ENCODE measurements at places on chromosomes 11 and 22.

GRCh38 chr11:77174559-77174958, 46.5 kb downstream of the MYO7A start:
- DNase-seq, result no peak

DNA sequence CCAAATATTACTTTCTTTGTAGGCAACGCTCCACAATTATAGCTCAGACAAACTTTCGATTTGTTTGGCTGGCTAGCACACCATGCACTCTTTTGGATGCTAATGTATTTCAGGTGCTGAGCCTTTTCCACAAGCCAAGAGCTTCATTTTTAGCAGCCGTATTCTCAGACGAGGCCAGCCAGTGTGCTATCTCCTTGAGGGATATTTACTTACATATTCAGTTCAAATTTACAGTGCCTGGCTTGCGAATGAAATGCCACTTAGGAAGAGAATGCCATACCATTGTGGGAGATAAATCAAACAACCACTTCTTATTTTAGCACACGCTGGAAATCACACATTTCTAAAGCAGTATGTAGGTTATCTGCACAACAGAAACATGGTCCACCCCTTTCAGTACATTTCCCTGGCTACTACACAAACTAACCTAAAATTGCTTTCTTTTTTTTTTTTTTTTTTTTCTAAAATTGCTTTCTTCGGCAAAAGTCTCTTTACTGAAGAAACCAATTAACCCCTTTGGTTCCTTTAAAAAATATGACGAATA, 236.9 kb downstream of the CADM1 start:
- no peak for DNase-seq

GRCh38 chr11:106092446-106092845, 15.0 kb downstream of the AASDHPPT start:
- no peak for DNase-seq

DNA sequence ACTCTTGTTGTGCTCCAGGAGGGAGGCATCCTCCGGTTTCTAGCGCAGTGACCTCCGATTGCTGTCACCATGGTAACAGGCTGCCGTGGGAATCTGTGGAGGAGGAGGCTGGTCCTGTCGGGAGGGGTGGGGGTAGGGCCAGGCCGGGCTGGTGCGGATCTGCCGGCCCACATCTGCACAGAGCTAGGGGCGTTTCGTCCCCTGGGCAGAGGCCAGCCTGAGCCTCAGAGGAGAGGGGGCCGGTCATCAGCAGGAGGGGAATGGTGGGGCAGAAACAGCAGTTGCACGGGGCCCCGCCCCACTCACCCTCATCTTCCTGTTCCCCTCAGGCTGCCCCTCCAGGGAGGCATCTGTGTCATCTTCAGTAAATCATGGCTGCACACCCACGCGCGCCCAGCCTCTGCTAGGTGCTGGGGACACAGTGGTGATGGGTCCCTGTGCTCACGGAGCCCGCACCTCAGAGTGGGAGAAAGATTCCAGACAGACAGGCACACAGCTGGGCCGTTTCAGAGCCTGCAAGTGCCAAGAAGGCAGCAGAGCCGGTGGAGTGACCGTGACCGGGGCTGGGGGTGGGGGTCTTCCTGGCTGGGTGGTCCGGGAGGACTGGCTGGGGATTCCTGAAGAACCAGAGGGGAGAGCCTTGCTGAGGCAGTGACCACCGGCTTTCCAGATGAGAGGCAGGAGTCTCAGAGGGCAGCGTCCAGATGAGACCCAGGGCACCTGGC, 120.5 kb downstream of the CACNA1I start:
- peak; percentile 17 for DNase-seq

DNA sequence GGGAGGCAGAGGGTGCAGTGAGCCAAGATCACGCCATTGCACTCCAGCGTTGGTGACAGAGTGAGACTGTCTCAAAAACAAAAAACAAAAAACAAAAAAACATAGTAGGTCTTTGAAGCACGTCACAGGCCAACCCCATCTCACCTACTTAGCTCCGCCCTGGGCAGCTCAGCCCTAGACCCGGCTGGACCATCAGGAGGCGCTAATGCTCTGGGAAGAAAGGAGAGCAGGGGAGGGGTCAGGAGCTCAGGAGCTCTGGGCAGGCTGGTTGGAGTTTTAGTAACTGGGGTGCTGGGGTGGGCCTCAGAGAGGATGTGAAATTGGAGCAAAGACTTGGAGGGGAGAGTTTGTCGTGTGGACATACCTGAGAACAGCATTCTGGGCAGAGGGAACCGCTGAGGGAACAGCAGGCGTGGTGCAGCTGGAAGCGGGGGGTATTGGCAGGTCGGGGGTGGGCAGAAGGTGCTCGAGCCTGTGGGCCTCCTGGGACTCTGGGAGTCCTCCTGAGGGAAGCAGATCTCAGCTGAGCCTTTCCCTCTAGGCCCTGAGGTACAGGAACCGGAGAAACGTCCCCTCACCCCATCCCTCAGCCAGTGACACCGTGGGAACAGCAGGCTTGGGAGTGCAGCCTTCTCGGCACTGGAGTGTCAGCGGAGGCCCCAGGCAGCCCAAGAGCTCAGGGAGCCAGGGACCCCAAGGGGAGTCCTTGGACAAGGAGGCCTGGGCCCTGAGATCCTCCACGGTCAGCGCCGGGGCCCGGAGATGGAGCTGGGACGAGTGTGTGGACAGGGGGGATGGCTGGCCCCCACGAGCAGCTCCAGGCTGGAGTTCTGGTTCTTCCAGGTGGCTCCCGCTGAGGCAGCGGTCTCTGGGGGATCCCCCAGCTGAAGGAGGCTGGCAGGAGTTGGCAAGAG, 2.2 kb upstream of the RPS6KA4 start:
- peak; percentile 57 for DNase-seq

- DNase-seq, result no peak
Measured at GRCh38 chr11:10764412-10764811, 13.4 kb downstream of the CTR9 start.

DNA sequence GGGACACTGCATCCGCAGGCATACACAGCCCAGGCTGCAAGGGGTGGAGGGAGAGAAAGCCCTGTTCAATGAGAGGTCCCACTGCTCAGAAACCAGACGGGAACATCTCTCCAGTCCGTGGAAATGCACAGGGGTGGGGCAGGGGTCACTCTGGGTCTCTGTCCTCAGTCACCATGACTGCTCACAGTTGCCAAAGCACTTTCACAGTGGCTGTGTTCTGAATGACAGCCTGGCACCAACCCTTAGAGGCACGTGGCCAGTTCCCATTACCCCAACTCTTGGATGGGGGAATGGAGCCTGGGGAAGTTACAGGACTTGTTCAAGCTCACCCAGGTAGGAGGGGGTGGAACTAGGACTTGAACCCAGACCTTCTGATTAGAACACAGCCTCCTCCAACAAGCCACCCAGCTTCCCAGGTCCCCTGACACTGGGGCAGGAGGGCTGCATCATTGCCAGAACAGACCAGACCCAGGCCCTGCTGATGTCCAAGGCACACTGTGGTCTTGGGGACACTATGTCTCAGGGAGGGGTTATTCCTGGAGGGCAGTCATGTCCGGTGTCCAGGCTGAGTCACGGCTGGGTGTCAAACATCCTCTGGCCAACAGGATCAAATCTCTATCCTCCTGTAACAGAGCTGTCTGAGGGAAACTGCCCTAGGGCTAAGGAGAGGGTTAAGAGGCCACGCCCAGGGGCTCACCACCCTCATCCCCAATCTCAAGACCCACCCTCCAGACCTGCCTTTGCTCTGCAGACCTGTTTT, 8.2 kb downstream of the ZNF70 start:
- no peak for DNase-seq

GRCh38 chr11:117646411-117646810, 150.6 kb downstream of the DSCAML1 start:
- no peak for DNase-seq

- peak; percentile 93 for DNase-seq
Measured at GRCh38 chr11:117823946-117824420, 561 bp downstream of the FXYD2 start.

DNA sequence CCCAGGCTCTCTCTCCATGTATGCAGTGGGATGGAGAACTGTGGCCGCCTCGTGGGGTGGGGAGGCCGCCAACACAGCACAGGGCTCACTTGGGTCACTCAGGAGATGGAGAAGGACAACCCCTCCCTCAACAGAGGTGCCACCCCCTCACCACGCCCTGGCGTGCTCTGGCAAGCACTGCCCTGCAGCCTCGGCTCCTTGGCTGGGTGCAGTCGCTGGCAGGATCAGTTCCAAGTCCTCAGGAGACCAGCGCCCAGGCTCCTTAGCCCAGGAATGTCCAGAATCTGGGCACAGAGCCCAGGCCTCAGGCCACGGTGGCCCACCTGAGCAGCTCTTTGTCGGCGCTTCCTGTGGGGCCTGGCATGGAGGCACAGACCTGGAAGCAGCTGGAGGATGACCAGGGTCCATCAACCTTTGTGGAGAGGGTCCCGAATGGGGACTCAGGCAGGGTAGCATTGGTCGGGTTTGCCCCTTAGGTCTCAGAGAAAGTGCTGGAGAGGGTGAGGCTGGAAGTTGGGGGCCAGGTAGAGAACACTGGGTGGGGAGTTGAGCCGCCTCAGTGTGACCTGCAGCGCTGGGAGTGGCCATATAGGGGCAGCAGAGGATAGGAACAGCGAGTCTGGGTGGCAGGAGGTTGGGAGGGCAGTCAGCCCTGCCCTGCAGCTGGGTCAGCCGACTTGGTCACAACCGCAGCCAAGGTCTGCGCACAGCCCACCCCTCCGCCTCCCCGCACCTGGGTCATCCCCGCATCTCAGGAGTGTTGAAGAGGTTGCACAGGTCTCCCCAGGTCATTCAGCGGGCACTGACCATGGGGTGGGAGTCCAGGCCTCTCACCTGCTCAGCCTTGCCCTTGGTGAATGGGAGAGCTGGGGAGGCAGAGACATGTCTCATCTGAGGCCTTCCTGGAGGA, 8.2 kb downstream of the SUSD2 start:
- DNase-seq, result peak; percentile 50

DNA sequence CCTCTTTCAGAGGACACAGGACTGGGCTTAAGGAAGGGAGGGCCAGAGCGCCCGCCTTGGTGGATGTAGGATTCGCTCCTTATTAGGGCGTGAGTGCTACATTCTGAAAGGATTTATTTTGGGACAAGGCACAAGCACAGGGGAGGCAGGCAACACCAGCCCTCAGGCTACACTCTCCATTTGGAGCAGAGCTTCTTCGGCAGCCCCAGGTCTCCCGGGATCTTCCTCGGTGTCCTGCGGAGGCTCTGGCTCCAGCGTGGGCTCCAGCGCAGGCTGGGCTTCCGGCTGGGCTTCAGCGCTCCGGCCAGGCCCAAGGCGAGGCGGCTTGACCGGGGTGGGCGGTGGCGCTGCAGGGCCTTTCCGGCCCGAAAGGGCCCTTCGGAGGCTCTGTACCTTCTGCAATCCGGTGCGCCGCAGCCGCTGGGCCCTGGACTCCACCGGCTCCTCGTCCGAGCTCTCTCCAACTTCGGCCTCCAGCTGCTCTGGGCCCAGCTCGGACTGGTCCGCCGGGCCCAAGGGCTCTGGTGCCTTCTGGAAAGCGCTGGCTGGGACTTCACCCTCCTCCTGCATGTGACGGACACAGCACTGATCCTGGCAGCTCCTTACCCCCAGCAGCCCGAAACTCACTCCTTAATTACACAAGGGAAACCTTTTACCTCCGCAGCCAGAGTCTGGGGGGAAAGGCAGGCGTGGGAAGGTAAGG, 1.1 kb downstream of the CAVIN3 start:
- no peak for DNase-seq

DNA sequence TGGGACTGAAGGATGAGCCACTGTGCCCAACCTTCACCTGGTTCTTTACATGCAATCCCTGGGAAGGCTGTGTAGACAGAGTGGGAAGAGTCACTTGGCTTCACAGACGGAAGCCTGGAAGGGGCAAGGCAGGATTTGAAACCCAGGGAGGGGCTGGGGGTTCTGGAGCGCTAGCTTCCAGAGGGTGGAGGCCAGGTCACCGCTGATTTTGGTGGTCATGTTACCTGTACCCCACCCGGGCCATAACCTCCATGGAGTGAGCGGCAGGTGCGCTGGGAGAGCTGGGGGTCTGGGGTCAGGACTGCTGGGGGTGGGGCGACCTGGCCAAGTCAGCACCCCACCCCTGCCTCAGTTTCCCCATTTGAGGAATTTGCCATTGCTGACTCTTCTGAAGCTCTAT, 38.3 kb downstream of the PDGFB start:
- no peak for DNase-seq

DNA sequence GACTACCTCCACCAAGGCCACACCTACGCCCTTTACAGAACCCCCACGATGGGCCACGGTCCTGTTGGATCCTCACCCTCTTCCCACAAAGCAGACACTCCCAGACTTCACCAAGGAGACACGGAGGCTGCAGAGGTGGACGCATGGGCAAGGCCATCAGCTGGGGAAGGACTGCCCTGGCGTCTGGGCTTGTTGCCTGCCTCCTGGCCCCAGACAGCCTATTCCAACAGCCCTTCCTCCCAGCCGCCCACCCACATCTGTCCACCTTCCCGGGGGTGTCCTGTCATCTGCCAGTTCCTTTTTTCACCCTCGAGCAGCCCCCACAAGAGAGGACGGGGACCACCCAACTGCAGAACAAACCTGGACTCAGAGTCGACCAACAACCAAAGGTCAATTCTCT, 28.9 kb upstream of the TH start:
- DNase-seq, result no peak

GRCh38 chr11:111417011-111417765, 38.1 kb upstream of the POU2AF1 start:
- DNase-seq, result peak; percentile 42

- no peak for DNase-seq
Measured at GRCh38 chr11:5197536-5197935, 2.9 kb downstream of the OR51V1 start.

- no peak for DNase-seq
Measured at GRCh38 chr11:117390743-117391142, 63.1 kb downstream of the CEP164 start.

DNA sequence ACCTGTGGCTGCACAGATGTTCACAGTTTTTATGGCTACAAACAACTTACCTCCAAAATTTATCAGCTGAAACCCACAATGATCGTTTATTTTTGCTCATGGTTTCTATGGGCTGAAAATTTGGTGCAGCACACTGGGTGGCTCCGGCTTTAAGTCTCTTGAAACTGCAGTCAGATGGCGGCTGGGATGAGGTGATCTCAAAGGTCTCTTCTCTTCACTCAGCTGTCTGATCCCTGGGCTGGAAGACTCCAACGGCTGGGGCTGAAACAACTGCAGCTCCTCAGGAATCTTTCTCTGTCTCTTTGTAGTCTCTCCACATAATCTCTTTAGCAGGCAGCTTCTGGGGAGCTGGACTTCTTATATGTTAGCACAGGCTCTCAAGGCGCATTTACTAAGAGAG, 117.3 kb upstream of the FAT3 start:
- DNase-seq, result no peak

- DNase-seq, result no peak
Measured at GRCh38 chr22:23279781-23280180, 99.5 kb downstream of the BCR start.

DNA sequence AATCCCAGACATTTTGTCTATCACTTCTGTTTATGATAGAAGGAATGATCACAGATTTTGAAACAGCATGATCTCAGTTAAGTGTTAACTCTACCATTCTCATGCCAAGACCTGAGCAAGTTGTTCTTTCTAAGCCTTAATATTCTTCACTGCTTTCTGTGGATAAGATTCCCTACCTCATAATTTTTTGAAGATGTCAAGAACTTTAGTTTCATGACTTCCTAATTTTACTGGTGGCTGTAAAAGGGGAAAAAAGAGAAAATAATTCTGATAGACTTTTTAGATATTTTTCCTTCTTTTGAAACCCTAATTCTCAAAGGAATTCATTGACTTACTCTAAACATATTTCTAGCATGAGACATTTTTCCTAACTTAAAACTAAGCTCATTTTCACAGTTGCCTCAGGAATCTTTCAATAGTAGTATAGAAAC, 520.0 kb upstream of the LUZP2 start:
- no peak for DNase-seq
